Activated T-cell treated with anti-CD3 and anti-CD28 coated beads, Interleukin-2, amount 50 U/mL, for 24 hours (primary cell): ENCODE measurements at places on chromosomes 6 and 20.

DNA sequence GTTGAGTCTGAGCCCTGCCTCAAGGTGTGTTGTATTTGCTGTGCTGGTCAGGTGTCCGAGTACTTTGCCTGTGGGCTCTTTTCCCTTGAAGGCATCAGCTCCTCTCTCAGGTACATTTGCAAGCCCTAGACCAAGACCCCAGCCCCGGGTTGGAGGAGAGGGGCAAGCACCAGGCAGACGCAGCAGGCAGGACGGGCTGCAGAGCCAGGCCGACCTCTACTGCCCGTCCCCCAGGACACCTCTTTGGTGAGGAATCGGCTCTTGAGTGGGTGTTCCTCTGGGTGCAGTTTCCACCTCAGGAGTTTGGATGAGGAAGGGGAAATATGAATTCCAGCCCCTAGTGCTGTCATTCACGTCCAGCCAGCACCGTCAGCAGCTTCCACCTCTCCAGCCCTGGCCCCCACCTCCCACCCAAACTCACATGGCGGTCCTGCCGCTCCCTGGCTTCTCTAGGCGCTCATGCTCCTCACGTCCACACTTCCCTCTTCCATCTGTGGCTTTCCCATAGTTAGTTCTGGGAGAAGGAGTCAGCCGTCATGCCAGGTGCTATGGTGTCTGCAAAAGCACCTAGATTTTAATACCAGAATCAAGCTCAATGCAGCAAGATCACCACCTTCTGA lies 183.9 kb downstream of the DLL1 start:
- DNase-seq: peak; percentile 13

DNA sequence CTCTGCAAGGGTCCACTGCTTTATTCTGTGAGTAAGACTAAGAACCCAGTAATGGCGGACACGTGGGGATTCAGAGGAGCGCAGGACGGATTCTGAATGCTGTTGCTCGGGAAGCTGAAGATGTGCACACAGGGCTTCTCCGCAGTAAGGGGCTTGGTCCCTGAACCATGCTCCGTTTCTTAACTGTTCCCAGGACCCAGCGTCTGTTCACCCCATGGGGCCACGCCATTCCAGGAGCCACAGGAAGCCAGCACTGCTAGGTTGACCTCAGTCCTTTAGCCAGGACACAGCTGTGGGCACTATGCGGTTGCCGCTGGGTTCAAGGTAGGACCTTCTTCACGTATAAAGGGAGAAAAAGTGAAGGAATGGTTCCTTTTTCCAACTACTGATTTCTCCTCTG lies 59.8 kb downstream of the IRF4 start:
- DNase-seq: no peak

GRCh38 chr20:10771435-10772140 lies 97.8 kb upstream of the JAG1 start:
- no peak for DNase-seq

DNA sequence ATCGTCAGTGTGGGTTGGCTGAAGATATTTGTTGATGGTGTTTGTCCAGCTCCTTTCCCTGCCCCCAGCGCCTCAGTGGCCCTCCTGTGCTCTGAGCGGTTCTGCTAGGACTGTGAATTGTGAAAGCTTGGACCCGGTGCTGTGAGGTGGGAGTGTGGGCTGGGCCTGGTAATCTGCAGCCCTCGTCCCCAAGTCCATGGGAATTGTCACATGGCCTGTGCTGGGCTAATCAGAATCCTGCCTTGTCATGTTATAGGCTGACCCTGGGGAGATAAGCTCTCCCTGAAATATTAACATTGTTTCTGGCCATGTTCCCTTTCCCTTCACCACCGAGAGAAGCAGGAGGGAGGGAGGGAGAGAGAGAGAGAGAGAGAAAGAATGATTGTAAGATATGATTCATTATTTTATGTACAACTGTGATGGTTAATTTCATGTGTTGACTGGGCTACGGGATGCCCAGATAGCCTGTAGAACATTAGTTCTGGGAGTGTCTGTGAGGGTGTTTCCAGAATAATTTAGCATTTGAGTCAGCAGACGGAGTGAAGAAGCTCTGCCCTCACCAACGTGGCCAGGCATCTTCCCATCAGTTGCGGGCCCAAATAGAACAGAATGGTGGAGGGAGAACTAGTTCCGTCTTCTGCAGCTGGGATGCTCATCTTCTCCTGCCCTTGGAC lies 62.4 kb downstream of the TFAP2C start:
- no peak for DNase-seq

GRCh38 chr20:10806539-10806938 lies 132.7 kb upstream of the JAG1 start:
- no peak for DNase-seq

DNA sequence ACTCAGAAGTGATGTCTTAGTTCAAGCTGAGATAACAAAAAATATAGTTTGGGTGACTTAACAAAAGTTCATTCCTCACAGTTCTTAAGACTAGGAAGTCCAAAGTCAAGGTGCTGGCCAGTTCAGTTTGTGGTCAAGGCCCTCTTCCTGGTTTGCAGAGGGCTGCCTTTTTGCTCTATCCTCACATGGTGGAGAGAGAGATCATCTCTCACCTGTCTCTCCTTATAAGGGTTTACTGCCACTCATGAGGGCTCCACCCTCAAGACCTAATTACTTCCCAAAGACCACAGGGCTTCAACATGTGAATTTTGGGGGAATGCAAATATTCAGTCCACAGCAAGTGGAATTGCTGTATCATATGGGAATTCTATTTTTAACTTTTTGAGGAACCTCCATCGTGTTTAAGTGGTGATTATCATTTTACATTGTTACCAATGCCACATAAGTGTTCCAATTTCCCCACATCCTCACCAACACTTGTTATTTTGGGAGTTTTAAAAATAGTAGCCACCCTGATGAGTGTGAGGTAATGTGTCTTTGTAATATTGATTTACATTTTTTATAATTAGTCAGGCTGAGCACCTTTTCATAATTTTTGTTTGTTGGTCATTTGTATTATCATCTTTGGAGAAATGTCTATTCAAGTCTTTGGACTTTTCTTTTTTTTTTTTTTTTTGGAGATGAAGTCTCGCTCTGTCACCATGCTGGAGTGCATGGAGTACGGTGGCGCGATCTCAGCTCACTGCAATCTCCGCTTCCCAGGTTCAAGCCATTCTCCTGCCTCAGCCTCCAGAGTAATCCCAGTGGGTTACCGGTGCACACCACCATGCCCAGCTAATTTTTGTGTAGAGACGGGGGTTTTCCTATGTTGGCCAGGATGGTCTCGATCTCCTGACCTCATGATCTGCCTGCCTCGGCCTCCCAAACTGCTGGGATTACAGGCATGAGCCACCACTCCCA lies 112.2 kb downstream of the SESN1 start:
- no peak for DNase-seq

DNA sequence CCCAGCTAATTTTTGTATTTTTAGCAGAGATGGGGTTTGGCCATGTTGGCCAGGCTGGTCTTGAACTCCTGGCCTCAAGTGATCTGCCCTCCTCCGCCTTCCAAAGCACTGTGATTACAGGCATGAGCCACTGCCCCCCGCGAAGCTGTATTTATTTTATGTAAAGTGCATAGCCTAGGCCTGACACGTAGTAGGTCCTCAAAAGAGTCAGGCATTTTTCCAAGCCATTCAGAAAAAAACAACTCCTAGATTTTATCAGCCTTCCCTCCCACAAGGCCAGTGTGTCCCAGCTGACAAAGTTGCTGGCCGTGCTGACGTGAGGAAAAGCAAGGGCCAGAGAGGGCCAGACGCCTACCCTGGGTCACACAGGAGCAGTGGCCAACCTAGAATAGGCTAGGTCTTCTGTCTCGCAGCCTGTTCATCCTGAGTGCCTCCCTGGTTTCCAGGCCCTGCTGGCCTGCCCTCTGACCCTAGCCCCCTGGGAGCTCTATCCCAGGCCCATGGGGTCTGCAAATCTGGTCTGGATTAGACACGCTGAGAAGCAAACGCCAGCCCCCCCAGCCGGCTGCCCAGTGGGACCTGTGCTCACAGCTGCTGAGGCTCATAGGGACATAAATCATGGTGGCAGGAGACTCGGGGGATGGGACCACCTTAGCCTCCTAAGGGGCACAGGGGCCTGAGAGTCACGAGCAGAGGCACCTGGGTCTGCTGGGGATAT lies 11.8 kb downstream of the TCF15 start:
- no peak for DNase-seq

DNA sequence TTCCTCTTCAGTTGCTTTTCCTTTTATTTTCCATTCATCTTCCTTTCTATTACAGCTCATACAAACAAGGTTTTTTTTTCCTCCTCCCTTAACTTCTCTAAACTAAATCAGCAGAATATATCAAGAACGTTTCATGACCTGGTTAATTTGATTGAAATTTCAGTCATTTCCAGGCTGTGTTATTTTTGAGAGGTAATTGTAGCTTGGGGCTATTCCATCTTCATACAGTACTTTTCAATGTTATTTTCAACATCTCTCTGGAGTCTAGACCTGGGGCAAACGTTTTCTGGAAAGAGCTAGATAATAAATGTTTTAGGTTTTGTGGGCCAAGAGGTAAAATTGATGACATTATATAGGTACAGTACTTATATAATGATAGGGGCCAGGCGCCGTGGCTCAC lies 4.0 kb upstream of the SLC23A2 start:
- no peak for DNase-seq

DNA sequence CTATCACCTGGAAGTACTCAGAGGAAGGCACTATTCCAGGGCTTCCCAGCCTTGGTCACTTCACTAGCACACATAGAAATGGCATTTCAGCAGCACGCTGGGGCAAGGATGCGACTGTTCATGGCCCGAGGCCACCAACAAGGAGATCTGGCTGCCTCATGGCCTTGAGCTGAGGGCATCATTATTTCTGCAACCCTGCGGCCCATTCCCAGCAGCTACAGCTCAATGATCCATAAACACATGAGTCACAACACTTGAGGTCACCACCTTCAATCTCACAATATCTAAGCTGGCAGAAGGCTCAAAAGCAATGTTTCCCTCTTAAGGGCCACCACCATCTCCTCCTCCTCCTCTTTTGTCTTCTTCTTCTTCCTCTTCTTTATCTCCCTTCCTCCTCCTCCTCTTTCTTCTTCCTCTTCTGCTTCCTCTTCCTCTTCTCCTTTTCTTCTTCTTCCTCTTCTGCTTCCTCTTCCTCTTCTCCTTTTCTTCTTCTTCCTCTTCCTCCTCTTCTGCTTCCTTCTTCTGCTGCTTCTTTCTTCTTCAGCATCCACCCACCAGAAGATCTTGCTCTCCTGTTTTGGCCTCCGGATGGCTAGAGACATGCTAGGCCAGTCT lies 382.9 kb upstream of the CNR1 start:
- no peak for DNase-seq

- DNase-seq: peak; percentile 36
Observed at GRCh38 chr20:33914919-33915318, 78.8 kb upstream of the RALY start.

DNA sequence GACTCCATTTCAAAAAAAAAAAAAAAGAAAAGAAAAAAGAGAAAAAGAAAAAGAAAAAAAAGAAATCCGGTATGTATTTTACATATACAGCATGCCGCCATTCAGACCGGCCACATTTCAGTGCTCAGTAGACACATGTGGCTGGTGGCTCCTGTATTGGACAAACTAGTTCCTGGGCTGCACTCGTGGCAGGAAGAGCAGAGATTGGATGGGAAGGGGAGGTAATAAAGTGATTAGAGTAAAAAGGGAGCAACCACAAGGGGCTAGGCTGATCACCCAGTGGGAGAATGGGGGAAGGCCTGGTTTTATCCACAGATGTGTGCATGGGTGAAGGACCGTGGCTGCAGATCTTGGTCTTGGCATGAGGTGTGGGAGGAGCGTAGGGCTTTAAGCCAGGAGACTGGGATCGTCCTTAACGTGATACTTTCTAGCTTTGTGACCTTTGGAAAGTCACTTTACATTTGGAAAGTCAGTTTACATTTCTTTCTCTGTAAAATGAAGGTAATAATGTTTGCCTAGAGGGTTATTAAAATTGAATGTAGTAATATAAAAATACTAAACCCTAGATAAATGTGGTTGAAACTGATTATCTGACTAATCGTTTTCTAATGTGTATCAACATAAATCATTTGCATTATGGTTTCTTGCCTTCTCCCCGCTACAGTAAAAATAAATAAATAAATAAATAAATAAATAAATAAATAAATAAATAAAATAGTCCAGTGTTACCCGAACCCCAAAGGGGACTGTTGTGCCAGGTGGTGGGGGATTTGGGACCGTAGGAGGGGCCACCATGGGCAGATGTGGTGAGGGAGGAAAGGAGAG lies 869 bp upstream of the TRIM15 start:
- DNase-seq: no peak

GRCh38 chr20:43442282-43442880 lies 15.3 kb upstream of the SRSF6 start:
- no peak for DNase-seq

DNA sequence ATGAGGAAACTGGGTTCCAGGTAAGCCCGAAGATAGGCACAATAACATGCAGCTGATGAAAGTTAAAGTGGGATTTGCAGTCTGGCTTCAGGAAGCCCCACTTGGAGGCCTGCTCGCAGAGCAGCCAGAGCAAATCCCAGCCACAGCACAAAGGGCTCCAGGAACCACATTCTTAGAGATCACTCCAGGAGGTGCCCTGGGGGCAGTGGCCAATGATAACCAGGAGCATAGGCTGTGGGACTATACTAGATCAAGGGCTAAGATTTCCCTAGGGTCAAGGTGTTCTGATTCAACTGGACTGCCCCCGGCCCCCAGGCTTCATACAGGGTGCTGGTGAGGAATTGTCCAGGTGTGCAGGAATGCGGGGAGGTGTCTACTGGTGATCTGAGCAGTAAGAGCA lies 133.9 kb upstream of the PTPRT start:
- DNase-seq: no peak

DNA sequence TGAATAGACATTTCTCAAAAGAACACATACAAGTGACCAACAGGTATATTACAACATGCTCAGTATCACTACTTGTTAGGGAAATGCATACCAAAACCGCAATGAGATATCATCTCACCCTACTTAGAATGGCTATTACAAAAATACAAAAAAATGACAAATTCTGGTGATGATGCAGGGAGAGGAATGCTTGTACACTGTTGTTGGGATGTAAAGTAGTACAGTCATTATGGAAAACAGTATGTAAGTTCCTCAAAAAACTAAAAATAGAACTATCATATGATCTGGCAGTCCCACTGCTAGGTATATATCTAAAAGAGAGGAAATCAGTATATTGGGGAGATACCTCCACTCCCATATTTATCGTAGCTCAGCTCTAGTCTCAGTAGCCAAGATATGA lies 10.9 kb upstream of the SLC17A5 start:
- DNase-seq: no peak

DNA sequence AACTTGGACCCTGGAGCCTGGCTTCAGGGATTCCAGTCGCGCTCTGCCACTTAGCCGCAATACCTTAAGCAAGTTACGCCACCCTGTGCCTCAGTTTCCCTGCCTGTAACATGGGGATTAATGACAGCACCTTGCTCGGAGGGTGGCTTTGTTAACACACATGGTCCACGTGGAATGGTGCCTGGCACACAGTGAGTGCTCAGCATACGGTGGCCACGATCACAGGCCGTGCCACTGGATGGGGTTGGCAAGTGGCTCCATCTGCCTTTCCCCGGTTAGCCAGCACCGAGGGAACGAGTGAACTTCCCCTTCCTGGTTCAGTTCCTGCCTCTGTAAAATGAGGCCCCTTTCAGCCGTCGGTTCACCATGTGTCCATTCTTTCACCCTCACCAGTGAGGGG lies 17.2 kb downstream of the C6orf132 start:
- DNase-seq: no peak
